ENCODE measurements at places on chromosomes 2 and 18. TPM values are rescaled to one million over a fixed set of nuclear protein-coding genes. Genes with fewer than 3 reads are reported as not detected.

The SRD5A2 gene
- not detected for total RNA-seq

The MYOM1 gene
- total RNA-seq = 661 TPM

The TXNDC2 gene
- not detected for total RNA-seq

The CCBE1 gene
- 2.6 TPM for total RNA-seq
